ENCODE measurements at places on chromosomes 5 and 9.

DNA sequence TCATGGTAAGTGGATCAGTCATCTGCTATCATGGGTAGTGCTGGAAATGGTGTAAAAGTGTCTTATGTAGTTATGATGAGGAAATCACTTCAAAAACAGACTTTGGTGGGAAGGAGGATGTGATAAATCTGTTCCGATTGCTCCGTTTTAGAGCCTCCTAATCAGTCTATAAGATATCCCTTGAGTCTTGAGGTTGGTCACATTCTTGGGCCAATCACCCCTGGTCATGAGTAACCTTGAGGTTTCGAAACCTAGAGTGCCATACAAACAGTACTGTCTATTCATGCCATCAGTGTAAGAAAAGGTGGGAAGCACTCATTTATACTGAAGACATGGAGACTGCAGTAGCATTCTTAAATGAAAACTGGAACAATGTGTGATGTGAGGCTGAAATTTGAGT, 45.8 kb downstream of the LRRTM2 start:
- DNase-seq, result no peak

DNA sequence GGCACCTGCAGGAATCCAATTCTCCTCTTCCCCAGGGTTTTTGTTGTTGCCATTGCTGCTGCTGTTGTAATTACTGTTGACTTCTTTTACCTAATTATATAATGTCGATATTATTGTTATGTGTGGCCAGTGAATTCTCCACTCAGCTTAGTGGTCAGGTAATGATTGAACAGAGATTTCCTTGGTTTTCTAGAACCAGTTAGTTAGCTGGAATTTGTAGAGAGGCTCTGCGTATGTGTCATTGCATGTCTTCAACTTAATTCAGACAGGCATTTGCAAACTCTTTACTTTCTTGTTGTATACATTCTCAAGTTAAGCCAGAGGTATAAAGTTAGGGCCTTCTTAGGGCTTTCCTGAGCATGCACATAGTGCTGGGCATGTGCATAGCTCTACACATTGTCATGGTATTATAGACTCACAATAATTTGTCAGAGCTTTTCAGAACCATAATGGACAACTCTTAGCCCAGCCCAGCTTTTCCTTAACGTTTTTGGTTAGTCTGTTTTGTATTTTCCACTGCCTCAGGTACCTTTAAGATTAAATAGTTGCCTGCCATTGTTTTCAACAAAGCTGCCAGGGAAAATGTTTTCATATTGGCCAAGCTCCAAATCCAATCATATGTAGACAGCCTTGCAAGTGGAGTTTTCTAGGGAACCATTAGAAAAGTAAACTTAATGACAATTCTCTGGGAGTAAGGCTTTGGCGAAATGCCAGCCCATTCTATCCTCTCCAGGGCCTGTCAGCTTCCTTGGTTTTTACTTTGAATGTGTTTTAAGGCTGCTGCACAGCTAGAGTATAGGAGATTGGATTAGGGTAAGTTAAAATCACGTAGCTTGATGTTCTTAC, 68.1 kb downstream of the UBE2R2 start:
- DNase-seq, result peak; percentile 20

DNA sequence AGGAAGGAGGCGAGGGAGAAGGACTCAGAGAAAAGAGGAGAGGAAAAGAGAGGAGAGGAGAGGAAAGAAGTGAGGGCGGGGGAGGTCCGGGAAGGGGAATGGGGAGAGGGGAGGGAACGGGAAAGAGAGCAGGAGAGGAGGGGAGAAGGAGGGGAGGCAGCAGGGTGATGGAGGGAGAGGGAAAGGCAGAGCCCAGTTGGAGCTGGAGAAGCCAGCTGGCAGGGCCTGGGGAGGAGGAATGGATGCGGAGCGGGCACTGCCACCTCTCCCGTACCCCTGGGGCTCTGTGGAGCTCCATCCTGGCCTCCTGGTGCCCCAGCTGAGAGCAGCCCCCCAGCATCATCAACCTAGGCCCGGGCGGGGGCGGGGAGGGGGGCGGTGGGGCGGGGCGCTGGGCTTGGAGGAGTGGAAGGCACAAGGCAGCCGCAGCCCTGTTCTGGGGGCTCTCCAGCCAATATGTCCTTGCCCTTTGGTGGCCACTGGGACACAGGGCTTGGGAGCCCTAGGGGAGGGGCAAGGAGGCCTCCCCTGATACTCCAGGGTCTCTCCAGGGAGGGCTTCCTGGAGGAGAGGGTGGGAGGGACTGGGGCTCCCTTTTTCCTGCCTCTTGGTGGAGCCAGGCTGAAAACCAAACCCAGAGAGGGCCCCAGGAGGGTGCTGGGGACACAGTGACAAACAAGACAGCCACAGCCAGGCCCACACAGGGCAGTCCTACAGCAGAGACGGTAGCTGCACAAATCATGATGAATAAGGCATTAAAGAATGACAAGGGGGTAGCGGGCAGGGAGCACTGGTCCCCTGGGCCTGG, 123.7 kb downstream of the C9orf50 start:
- DNase-seq, result no peak

- no peak for DNase-seq
Measured at GRCh38 chr5:136191304-136192014, 1.5 kb downstream of the SMIM32 start.

- DNase-seq, result no peak
Measured at GRCh38 chr5:125699860-125700259, 723.3 kb upstream of the GRAMD2B start.

DNA sequence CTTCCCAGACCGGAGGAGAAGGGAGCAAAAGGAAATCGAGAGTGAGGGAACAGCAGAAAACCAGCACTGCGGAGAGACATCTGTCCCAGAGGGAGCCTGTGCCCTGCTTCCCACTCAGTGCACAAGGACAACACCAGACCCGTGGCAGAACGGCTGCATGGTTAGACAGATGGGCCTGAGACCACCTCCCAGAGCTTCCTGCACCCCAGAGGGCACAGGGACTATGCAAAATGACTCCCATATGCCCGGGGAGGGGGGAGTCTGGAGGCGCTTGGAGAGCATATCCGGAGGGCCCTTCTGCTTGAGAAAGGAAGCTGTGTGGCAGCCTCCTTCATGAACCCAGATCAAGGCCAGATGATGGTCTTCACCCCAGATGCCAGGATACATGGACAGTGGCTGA, 26.6 kb downstream of the TLX3 start:
- no peak for DNase-seq

GRCh38 chr9:111938427-111938800, 41.8 kb downstream of the UGCG start:
- no peak for DNase-seq

DNA sequence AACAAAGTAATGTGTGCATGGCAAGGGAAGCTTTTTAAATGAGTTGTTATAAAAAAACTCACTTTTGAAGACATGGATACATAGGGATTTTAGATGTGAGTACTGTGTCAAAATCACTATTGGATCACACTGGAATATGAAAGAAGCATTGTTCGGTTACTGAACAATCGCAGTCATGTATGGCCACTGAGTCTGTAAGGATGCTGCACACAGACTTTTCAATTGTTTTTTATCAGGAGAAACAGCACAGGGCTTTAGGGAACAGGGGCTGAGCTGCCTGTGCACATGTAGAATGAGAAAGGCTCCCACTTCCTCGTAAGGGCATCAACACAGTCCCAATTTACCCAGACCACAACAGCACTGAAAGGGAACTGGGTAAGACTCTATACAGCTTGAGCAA, 1333.9 kb upstream of the DMAC1 start:
- no peak for DNase-seq

GRCh38 chr5:141663506-141663905, 12.3 kb upstream of the FCHSD1 start:
- no peak for DNase-seq

- no peak for DNase-seq
Measured at GRCh38 chr9:100884518-100884917, 144.0 kb upstream of the PLPPR1 start.

- no peak for DNase-seq
Measured at GRCh38 chr9:91734371-91734981, 215.6 kb downstream of the ROR2 start.

- DNase-seq, result no peak
Measured at GRCh38 chr9:124801356-124801755, 24.4 kb downstream of the OLFML2A start.

DNA sequence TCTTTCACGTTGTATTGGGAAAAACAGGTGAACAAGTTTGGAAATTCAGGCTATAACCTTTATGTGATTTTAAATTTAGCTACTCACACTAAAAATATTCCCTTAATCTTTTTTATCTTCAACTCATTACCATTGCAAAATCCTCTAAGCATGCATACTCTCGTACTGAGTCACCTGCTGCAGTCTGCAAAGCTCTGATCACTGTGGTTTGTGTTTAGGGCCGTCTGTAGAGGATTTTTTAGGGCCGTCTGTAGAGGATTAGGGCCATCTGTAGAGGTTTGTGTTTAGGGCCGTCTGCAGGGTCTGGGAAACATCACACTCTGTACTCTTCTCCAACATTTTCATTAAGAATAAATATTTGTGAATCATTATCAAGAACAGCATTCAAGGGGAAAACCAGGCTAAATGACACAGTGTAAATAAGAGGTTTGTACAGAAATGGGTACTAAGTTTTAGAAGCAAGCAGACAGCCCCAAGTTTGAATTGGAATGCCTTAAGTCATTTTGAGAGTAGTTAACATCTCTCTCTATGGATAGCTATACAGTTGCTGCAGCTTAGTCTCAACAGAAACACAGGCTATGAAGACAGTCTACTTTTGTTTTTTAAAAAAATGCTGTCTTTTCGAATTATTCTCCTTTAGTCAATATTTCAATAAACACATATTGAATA, 155.0 kb upstream of the TSLP start:
- peak; percentile 77 for DNase-seq

- no peak for DNase-seq
Measured at GRCh38 chr5:98258939-98259338, 514.5 kb upstream of the RGMB start.

GRCh38 chr9:97853056-97853843, at the start of gene FOXE1:
Gene FOXE1 (plus strand): TSS chr9:97853226. CDS start chr9:97853915, 689 bp downstream.
- no peak for DNase-seq

DNA sequence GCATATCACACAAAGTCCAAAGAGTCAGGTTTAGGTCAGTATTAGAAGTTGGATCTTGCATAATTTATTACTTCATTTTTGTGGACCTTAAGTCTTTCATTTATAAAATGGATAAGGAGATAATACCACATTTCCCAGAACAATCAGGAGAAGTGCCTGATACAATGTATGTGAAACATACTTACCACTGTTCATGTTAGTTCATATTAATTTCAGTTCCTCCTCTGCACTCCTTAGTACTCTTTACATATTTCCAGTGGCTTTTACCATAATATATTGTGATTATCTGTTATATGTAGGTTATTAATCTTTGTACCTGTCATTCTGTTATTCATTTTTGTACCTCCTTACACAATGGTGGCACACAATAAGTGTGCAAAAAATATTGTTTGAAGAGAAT, 214.4 kb downstream of the ARL15 start:
- DNase-seq, result no peak

DNA sequence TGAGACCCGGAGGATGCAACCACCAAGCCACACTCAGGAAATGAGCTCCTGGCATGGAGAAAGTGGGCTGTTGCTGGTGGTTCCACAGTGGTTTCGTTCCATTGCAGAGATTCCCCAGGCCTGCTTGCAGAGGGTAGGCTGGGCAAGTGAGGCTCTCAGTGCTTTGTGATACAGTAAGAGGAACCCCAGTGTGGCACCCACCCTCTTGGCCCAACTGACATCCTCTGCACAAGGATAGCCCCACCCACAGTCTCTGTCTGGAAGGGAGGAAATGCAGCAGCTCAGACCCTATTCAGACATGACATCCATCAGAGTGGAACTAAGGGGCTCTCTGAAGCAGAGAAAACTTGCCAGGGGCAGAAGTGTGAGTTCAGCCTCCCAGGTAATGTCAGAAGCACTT, 69.6 kb upstream of the FSTL4 start:
- no peak for DNase-seq

DNA sequence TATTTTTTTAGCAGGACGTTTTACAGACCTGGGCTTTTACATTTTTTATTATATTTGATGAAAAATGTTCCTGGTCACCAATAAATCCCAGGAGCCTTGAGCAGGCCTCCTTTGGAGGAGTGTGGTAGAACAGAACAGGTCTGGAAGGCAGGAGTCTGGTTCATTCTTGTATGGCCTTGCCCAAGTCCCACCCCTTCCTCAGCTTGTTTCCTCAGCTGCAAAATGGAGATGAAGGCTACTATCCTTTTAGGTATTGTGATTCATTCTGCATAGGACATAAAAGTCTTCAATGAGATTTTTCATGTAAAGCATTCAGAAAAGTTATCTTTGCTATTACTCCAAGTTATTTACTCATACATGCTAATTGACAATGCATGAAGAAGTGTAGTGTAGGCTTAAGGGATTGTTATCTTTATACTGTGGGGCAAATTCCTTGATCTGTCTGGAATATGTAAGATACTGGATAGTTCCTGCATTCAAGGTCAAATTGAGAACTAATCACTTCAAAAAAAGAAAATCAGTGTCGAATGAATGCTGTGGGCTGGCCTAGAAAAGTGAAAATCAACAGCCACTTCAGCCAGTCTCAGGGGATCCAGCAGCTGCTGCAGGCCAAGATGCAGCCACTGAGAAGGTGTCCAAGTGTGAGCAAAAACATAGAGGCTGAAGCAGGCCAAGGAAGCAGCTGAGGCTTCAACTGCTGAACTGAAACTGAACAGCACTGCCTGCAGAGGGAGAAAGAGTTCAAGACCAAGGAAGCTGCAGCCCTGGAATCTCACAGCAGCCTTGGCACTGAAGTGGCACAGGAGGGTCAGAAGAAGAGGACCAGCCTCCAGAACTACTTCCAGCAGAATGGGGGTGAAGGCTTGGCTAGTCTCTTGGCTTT, 15.5 kb upstream of the SLC36A3 start:
- DNase-seq, result no peak

- DNase-seq, result peak; percentile 91
Measured at GRCh38 chr9:129141066-129142041, 30.1 kb downstream of the PTPA start.

DNA sequence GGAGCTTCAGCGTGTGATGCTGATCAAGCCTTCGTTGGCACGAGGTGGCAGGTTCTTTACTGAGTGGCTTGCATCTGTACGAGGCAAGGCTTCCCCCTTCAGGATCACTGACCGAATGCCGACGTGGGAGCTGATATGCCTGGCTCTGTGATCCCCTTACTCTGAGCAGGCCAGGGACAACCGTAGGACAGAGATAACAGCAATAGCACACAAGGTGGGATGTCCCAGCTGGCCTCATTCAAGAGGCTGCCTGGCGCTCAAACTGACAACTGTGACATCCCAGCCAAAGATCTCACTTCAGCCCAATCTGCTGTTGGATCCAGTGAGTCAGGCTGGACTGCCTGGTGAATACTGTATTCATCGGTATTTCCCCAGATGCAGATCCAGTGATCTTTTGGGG, 199.4 kb upstream of the PANK3 start:
- DNase-seq, result no peak

- peak; percentile 33 for DNase-seq
Measured at GRCh38 chr5:135426102-135427082, 20.8 kb downstream of the DCANP1 start.
